Activated T-helper 17 cell treated with anti-CD3 and anti-CD28 coated beads, Interleukin-2, amount 50 U/mL, for 72 hours (primary cell): ENCODE measurements at places on chromosomes 6 and 20. TPM values are rescaled to one million over a fixed set of nuclear protein-coding genes. Genes with fewer than 3 reads are reported as not detected.

UBR2 gene
- total RNA-seq, result 36.6 TPM

TMC2 gene
- not detected for total RNA-seq

OR2J3 gene
- not detected for total RNA-seq

TRIM15 gene
- total RNA-seq, result not detected

- H3K36me3 ChIP-seq, result no peaks in the 10 kb centered on the region
- no peak overlapping the region for H3K27ac ChIP-seq
- H3K4me1 ChIP-seq, result no peaks in the 10 kb centered on the region
- no peaks in the 10 kb centered on the region for H3K27me3 ChIP-seq
- no peak overlapping the region for H3K4me3 ChIP-seq
These were observed 38.1 kb upstream of the BMP5 start for GRCh38 chr6:55913228-55914195.

DNA sequence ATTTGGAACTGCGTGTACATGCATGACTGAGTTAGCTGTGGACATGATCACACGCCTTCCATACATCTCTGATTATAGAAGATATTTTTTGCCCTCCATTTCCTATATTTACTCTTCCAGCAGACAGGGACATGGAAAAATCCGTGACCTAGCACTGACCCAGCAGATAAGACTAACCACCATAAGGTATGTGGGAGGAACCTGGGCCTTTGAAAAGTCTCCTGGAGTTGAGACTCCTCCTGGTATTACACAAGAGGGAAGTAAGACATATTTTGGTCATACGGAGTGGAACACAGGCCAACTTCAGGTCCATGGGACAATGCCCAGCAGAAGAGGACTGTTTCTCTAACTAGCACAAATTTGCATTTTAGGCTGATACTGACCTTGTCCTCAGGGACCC, 13.7 kb upstream of the SIRPB1 start:
- peaks cover 28% of the 10 kb centered on the region for H3K4me1 ChIP-seq
- no peak overlapping the region for H3K27ac ChIP-seq
- H3K27me3 ChIP-seq, result no peaks in the 10 kb centered on the region
- H3K36me3 ChIP-seq, result peaks cover 78% of the 10 kb centered on the region
- H3K4me3 ChIP-seq, result no peak overlapping the region

- H3K36me3 ChIP-seq, result peaks cover 10% of the 10 kb centered on the region
- H3K4me1 ChIP-seq, result peaks cover 34% of the 10 kb centered on the region
- ATAC-seq, result no peak
- peak overlapping the region; percentile 95 for H3K27ac ChIP-seq
- peak overlapping the region; percentile 98 for H3K4me3 ChIP-seq
These were observed 1.0 kb upstream of the APMAP start for GRCh38 chr20:24993337-24994185.

DNA sequence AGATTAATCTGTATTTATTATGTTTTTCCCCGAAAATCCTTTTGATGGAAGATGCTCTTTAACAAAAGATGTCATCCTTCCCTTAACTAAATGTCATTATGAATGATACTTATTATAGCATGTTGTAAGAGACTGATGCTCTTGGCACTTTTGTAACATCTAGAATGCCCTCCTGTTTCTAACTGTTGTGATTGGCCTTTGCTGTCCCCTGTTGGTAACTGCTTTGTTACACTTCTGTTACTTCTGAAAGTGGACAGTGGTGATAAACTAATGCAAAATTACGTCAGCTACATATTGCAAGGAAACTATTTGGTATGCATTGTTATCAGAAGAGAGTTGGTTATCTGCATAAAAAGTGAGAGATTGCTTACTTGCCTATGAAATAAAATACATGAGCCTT, 5.8 kb downstream of the TTK start:
- ATAC-seq, result no peak
- H3K27ac ChIP-seq, result no peak overlapping the region
- peaks cover 71% of the 10 kb centered on the region for H3K36me3 ChIP-seq
- no peak overlapping the region for H3K4me3 ChIP-seq
